Activated T-cell treated with anti-CD3 and anti-CD28 coated beads, Interleukin-2, amount 50 U/mL, for 1 hour (primary cell): ENCODE measurements at places on chromosomes 2 and 18.

DNA sequence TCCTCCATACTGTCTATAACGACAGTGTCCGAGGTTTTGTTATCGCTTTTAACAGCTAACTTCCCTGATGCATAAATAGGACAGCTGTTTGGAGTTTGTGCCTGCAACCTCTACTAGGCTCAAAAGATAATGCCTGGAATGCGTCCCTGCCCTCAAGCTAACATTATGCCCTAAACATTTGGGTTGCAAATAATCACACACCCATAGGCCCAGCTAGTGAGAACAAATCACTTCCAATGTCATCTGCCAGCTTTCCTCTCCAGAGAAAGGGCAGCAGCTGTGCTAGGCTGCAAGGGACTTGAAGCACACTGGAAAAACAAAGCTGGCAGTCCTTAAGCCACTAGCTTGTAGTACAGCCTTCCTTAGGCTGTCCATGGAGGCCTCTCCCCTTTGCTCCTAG lies 201.8 kb upstream of the LYPD1 start:
- no peak for DNase-seq

DNA sequence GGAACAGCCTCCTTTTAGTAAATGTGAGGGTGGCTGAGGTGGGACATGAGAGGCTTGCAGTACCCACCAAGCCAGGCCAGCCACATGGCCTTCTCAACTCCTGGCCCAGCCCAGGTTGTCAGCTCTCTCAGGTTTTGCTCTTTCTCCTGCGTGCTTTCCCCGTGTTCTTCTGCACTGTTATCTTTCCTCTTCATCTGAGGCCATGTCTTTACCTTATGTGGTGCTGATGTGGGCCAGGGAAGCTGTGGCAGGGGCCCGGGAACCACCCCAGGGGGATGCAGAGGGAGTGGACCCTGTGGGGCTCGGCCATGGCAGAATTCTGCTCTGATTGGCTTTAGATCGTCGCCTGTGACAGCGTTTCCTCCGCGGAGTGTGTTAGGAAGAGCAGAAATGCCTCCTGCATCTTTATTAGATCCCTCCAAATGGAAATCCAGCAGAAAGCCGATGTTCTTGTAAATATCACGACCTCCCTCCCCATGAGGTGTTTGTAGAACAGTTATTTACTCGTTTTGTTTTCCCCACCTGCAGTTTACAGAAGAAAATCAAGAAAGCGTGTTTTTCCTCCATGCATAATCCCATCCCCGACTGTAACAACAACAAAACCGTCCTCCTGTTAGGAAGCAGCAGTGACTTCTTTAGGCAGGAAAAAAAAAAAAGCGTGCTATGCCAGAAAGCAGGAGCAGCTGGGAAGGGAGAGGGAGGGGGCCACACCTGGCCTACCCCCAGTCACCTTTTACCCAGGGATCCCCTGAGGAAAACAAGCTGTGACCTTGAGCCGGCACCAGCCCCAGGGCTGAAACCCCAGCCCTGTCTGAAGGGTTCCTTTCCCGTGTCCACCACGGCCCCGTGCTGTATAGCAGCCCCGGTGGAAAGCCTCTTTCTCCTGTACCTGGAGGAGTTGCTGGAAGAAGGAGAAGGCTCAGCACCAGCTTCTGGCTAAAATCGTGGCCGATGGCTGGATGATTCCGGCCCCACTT lies 54.8 kb downstream of the HPCAL1 start:
- no peak for DNase-seq

DNA sequence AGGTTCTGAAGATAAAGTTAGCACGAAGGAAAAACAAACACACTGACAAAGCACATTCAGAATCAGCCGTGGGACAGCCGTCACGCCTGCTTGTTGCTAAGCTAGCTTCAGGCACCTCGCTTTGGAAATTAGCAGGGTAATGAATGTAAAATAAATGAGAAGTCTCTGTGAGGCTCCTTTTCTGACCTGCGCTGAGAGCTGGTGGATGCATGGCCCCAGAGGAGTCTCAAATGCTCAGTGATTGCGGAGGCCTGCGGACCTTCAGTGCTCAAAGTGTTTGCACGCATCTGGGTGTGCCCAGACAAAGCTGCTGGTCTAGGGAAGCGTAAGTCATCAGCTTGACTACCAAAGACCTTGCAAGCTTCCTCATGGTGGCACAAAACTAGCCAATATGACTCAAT lies 50.6 kb downstream of the CD8B2 start:
- no peak for DNase-seq

GRCh38 chr2:29398384-29399237 lies 283.4 kb downstream of the CLIP4 start:
- DNase-seq = no peak

- no peak for DNase-seq
These were observed 37.3 kb downstream of the TMEM177 start for GRCh38 chr2:119716284-119716672.

GRCh38 chr2:181058378-181059269 lies 78.2 kb downstream of the UBE2E3 start:
- no peak for DNase-seq

- no peak for DNase-seq
These were observed 76.2 kb downstream of the FAM168B start for GRCh38 chr2:131016826-131017741.

DNA sequence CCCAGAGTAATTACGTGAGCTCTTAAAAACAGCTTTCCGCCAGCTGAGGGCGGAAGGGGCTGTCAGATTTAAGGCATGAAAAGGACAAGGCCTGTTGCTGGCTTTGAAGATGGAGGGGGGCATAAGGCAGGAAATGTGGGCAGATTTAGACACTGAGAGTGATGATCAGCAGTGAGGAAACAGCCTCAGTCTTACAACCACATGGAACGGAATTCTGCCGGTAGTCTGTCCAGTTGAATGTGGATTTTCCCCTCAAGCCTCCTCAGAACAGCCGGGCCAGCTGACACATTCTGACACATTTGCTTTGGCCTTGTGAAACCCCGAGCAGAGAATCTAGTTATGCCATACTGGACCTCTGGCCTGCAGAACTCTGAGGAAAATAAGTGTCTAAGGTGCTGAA lies 16.6 kb downstream of the POLE4 start:
- no peak for DNase-seq

GRCh38 chr2:68416081-68416675 lies 50.9 kb downstream of the FBXO48 start:
- DNase-seq = no peak

DNA sequence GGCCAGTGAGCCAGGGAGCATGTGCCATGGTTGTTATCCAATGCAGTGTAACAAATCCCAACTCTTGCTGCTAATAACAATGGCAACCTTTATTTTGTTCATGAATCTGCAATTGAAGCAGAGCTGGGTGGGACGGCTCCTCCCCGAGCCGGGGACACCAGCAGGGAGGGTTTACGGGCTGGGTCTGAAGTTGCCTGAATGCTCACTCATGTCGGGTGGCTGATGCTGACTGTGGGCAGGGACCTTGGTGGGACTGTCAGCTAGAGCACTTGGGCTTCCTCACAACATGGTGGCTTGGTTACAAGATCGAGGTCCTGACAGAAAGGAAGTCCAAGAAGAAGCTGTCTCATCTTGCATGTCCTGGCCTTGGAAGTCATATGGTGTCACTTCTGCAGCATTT lies 264.5 kb downstream of the NDUFA10 start:
- no peak for DNase-seq

DNA sequence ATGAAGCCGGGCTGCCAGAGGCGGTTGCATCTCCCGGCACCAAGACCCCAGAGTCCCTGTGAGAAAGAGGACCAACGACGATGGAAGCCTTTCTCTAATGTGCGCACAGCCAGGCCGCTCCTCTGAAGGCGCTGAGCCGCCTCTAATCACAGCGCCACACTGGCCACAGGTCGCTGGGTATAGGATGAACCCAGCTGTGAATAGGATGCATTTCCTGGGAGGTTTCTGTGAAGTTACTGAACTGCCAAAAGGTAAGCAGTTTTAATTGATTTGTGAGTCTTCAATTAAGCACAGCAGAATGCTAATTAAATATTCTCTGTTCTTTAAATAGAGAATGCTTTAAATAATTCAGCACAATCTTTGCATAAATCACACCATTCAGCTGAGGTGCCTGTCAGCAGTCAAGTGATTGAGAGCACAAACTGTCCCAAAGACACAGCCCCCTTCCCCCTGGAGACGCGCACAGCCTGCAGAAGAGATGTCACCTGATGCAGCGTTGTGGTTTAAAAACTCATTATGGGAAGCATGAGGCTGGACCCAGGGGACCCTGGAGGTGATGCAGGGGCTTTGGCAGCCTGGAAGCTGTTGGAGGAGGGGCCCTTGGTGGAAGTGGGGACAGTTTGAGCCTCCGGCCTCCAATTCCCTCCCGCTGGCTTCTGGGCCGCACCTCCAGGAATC lies 98.1 kb downstream of the RTP5 start:
- no peak for DNase-seq

DNA sequence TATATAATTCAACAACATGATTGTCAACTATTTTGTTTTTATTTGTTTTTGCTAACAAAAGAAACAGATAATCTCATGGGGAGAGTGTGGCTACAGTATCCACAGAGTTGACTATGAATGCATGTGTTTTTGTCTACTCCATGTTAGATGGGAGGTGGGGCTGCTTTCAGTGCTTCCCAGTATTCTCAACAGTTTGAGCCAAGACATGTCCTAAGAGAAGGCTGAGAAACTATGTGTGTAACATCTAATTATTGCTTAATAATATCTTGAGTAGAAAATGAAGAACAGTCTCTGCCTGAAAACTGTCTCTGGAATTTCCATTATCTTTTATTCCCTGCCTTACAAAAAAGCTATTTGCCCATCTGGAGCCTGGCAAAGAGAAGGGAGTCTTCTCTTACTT lies 178.8 kb upstream of the MMADHC start:
- no peak for DNase-seq

GRCh38 chr18:46481048-46481846 lies 175.8 kb downstream of the LOXHD1 start:
- peak; percentile 47 for DNase-seq

DNA sequence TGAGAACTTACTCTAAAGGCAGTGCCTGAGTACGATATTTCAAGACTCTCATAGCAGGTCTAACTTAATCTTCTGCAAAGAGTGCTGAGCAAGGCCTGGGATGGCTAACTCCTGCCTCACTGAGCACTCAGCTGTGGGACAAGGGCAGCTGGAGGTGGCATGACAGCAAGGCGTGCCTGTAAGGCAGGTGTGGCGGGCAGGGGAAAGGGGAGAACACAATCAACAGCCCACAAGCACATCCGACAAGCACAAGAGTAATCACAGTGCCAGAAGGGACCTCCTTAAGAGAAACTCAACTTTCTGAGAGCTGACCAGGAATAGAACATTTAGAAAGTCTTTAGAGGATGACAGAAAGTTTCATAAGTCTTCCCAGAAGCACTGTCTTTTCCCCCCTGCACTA lies 42.0 kb downstream of the GPR45 start:
- no peak for DNase-seq

GRCh38 chr2:1642066-1642861 lies 102.1 kb downstream of the PXDN start:
- no peak for DNase-seq

GRCh38 chr2:129929321-129930290 lies 49.9 kb upstream of the RAB6C start:
- no peak for DNase-seq

DNA sequence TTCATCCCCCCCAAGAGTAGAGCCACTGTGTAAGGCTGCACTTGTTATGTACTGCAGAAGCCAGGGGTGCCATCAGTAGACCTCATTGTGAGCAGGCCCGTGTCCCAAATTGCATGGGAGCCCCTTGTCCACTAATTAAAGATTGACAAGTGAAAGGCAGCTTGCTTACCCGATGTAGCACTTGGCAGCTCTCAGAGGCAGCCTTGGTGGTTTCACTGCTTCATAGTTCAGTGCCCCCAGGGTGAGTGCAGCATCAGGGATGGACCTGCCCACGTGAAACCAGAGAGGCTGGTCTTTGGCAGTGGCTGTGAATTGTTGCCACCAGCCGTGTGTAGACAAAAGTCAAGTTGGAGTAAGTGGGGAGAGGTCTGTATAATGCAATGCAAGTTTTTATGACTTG lies 13.3 kb downstream of the TUBB6 start:
- no peak for DNase-seq

GRCh38 chr2:72992734-72993102 lies 75.4 kb downstream of the EMX1 start:
- DNase-seq = no peak

DNA sequence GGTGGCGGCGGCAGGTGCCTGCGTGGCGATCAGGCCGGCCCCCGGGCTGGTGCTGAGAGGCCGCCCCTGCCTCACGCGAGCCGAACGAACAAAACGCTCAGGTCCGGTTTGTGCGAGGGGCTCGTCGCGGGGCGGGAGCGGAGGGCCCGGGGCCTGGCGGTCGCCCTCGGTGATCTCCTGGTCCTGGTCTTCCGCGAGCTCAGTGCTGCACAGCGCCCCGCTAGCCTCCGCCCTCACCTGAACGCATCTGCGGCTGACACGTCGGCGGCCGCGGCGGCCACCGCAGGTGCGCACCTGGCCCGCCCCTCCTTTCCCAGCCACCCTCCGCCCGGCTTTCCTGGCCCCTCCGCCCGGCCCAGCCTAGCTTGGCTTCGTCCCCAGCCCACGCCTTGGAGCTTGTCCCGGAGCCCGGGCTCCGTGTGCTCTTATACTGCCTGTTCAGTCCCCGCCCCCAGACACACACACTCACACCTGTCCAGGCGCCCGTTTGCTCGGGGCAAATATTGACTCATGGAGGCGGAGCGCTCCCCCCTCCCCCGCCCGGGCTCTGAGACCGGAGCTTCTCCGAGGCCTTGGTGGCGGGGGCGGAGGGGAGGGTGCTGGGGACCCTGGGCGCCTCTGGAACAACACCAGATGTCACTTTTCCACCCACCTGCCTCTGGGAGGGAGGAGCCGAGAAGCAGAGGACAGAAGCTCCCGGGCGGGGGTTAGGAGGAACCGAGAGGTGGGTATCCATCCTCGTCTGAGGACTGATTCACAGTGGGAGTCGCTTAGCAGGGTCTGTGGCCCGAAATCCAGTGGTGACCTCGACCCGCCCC lies 8.6 kb upstream of the CRYBA2 start:
- peak; percentile 40 for DNase-seq

DNA sequence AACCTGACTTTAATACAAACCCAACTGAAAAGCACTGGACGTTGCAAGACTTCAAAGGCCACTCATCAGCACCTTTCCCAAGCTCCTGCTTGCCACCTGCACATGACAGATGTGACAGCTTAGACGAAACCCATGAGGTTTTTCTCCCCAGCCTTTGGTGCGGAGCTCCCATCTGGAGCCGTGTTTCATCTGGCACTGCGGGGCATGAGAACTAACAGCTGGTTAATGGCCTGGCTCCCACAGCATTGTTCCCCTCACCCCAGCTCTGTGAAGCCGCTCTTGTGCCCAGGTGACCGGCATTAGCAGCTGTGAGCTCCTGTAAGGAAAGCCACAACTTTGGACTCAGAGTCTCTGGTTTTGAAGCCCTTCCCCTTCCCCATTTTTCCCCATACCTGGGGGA lies 50.9 kb downstream of the GALR1 start:
- DNase-seq = no peak

- no peak for DNase-seq
These were observed 16.4 kb downstream of the THADA start for GRCh38 chr2:43579275-43579981.
